ENCODE measurements at places on chromosomes 2 and 18. TPM values are rescaled to one million over a fixed set of nuclear protein-coding genes. Genes with fewer than 3 reads are reported as not detected.

BMP10 gene
- not detected for total RNA-seq

NAT8 gene
- not detected for total RNA-seq

CNGA3 gene
- not detected for total RNA-seq

HAAO gene
- total RNA-seq: 2.2 TPM

SOCS6 gene
- 21.8 TPM for total RNA-seq

SLC1A4 gene
- total RNA-seq: 22.4 TPM
